A172 (cell line): ENCODE measurements at places on chromosomes 6 and 20. TPM values are rescaled to one million over a fixed set of nuclear protein-coding genes. Genes with fewer than 3 reads are reported as not detected.

DNA sequence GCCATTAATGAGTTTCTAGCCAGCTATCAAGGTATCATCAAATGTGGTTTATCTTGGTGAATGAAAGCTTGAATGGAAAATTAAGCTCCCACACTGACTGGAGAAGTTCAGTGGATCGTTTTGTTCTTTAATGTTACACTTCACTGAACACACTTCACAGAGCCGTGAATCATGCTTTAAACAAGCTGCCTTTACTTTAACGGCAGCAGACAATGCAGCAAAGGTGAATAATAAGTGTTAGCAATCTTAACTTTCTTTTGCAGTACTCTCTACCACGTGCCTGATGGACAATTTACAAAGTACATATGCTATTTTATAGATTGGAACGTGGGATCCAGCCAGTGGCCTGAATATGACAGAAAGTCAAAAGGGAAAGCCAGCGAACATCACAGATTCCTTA, 424.5 kb downstream of the GRIK2 start:
- no peak for DNase-seq

DNA sequence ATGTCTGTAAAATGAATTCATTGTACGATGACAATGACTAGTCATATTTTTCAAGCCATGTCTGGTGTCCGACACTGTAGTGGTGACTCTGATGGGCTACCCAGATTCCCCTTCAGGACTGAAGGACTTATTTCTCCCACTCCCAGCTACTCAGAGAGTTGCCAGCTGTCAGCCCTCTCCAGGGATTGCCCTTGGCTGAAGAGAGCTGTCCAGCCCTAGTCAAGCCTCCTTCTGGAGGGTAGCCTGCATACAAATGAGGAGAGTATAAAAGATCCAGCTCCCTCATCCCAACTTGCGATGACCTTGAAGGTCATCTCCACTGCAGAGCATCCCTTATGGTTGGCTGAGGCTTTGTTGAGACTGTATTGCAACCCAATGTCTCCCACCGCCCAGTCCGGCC, 29.9 kb downstream of the JPH2 start:
- no peak for DNase-seq

Gene SLC17A1
- not detected in 2 replicates for total RNA-seq

DNA sequence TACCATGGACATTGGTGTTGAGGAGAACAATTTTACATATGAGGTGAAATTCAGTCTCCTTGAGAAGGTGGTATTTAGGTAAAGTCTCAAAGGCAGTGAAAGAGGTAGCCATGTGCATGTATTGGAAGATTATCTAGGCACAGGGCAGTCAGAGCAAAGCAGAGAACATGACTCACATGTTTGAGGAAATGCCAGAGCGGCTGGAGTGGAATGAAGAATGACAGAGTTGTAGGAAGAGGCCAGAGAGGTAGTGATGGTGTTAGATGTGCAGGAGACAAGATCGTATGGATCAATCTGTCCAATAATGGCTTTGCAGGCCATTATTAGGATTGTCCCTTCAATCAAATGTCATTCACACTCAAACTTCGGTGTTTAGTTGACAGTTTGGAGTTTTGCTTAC, 449.4 kb upstream of the PTCHD4 start:
- peak; percentile 42 for DNase-seq

DNA sequence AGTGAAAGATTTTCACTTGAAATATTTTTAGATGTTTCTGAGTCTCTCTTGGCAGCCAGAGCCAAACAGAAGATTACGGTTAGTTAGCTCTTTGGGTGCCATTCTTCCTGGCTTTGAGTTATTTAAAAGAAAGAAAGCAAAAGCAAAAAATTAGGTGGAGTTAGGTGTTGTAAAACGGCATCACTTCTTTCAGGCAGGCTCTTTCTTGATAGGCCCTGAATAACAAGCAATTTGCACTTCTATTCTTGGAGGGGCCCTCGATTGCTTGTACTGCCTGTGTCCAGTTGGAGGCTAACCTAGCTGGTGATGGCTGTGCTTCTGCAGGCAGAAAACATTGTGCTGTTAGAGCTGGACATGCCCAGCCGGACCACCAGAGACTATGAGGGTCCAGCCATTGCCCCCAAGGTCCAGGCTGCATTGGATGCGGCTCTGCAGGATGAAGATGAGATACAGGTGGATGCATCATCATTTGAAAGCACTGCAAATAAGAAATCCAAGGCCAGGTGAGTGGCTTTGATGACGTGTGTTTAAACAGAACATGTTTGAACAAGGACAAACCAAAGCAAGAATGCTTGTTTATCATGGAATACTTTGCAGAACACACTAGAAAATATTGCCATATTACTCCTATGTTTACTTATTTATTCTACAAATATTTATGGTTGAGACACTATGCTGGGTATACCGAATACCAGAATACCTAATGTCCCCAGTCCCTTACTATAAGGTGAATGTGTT, 28.1 kb upstream of the ASXL1 start:
- DNase-seq = no peak
